ENCODE measurements at places on chromosomes 12 and 14.

GRCh38 chr12:114995891-114996290, 311.9 kb upstream of the TBX3 start:
- no peak for DNase-seq

- no peak for DNase-seq
Observed at GRCh38 chr12:99977550-99977949, 7.2 kb downstream of the ANKS1B start.

DNA sequence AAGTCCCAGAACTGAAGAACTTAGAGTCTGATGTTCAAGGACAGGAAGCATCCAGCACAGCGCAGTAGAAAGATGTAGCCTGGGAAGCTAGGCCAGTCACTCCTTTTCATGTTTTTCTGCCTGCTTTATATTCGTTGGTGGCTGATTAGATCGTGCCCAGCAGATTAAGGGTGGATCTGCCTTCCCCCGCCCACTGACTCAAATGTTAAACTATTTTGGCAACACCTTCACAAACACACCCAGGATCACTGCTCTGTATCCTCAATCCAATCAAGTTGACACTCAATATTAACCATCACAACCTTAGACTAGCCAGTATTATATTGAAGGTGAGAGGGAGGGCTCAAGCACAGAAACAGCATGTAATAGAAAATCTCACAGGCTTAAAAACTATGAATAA, 222.9 kb downstream of the C12orf50 start:
- no peak for DNase-seq

- DNase-seq = no peak
Observed at GRCh38 chr12:113220593-113221180, 577 bp upstream of the TPCN1 start.
